ENCODE measurements at places on chromosomes 2 and 18.

DNA sequence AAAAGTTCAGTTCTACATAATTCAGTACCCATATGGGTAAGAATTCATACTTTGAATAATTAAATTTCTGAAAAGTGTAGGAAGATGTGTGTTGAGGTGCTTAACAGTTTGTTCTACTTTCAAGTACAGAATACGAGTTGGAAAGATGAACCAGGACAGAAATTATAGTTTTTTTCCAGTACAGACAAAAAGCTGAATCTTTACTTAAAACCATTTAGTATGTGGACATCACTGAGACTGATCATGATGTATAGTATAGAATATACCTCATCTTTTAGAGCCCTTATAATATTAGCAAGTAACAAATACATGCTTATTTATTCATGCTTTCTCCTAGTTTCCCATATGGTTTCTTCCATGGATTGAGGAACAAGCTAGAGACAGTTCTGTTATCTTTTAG is 10.0 kb downstream of the DDX1 start:
- DNase-seq = no peak

DNA sequence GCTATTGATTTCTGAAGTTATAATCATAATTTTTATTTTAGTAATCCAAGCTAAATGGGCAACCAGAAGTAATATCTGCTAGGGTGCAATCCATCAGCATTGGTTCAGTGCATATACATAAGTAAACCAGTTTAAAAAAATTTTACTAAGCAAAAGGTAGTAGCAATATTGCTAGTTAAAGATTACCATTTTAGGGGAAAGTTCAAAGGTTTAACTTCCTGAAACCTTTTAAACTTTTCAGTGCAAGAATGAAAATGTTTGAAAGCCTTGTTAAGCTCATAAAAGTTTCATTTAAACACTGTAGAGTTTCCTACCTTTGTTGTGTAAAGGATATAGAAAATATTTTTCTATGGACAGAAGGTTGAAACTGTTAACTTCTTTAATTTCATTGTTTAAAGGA is 31.0 kb upstream of the EPB41L5 start:
- DNase-seq = no peak

DNA sequence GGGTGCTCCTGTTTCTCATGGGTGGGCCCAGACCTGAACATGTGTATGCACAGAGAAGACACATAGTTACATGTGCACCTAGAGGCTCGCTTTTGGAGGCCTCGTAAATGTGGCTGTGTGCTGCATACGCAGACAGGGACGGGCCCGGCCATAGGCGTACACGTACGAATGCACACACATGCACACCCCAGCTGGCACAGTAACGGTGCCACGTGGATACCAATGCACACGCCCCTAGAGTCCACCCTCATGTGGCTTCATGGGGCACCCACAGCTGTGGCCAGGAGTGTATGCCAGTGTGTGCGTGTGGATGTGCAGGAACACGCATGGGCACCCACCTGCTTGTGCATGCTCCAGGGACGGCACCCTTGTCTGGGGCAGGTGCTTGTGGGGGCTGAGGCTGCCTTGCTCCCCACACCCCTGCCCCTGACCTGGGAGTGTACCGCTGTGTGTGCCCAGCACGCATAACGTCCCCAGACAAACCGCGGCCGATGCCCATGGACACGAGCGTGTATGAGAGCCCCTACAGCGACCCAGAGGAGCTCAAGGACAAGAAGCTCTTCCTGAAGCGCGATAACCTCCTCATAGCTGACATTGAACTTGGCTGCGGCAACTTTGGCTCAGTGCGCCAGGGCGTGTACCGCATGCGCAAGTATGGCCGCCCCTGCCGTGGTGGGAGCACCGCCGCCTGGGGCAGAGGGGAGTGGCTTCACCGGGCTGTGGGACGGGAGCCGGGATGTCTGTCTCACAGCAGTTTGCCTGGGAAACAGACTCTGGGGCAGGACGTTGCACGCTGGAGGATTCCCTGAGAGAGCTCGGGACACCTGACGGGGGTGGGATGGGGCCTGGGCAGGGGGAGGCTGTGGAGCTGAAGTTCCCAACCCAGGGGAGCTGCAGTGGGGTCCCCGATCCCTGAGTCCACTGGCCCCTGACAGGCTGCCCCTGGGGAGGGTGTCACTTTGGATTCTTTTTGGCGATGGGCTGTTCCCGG is 21.0 kb downstream of the ZAP70 start:
- no peak for DNase-seq

DNA sequence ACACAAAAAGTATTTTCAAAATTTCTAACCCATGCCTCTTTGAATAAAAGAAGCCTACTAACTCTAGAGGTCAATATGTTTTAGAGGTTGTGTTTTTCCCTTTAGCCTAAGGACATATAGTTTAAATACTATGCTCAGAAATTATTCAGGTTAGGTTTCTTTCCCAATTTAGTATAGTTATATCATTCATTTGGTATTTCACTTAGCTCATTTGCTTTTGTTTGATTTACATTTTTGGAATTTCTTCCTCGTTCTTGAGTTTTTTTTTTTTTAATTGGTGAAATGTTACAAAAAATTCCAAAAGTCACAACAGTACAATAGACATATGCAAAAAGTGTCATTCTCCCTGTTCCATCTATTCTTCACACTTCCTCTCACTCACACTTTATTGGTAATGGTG is 371.3 kb upstream of the TNP1 start:
- no peak for DNase-seq

DNA sequence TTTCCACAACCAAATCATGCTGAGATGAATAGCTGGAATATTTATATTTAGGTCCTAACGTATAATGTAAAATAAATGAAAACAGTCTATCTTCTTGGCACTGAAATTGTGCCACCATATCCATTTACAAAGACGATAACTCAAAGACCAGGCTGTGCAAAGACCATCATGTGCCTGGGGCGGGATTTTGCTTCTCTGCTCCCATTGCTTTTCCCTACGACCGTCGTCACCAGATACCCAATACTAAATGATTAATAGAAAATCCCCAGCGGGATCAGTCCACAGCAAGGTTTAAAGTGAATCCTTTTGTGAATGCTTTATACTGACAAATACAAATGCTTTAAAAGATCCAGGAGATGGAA is 194.3 kb upstream of the ARL4C start:
- DNase-seq = no peak

DNA sequence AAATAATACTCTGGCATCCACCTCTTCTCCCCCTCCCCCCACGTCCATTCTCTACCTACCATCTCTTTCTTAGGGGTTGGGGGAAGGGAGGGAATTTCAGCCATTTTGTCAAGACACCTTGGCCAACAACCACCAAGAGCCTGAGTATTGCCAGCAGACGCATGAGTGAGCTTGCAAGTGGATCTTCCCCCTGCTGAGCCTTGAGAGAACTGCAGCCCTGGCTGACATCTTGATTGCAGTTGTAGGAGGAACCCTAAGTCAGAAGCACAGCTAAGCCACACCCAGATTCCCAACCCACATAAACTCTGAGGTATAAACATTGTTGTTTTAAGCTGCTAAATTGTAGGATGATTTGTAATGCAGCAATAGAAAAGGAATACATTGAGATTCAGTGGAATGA is 165.6 kb downstream of the TMEFF2 start:
- peak; percentile 64 for DNase-seq

DNA sequence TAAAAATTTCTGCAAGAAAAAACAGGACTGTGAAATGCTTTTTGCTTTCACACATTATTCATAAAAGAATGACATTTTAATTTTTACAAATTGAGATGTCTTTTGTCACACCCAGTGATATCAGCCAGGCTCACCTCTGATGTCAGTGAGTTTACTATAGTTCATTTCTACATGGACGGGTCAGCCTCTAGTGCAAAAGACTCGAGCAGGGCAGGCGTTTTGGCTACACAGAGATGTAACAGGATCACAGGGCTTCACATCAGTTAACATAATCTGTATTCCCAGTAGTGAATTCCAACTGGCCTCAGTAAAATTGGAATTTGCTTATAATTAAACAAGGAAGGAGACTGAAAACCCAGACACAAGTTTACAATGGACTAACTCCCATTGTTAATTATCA is 275.6 kb upstream of the ZSWIM2 start:
- no peak for DNase-seq

DNA sequence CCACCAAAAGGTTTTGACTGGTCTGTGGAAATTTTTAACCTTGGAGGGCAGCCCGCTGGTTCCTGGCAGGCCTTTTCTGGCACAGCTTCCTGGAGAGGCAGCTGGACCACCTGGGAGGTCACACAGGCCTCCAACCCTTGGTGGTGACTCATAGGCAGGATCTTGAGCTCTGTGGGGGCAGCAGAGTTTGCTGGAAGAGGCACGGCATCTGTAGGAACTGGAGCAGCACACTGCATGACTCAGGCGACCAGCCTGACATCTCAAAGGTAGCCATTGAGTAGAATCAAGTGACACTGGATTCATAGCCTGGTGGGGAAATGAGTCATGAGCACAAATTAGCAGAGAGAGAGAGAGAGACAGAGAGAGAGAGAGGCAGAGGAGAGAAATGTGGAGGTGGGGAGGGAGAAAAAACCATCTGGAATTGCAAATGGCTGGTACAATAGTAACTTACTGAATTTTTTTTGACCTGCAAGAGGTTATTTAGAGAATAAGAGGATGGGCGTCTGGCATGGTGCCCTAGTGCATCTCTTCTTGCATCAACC is 57.4 kb downstream of the TRPM8 start:
- no peak for DNase-seq

DNA sequence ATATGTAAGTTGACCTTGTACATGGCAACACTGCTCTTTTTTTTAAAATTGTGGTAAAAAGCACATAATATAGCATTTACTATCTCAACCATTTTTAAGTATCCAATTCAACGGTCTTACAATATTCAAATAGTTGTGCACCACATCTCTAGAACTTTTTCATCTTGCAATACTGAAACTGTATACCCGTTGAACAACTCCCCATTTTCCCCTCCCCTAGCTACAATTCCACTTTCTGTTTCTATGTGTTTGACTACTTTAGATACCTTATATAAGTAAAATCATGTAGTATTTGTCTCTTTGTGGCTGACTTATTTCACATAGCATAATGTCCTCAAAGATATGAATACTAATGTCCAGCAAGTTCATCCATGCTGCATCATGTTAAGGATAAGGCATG is 452.1 kb downstream of the TXNL1 start:
- DNase-seq = no peak

DNA sequence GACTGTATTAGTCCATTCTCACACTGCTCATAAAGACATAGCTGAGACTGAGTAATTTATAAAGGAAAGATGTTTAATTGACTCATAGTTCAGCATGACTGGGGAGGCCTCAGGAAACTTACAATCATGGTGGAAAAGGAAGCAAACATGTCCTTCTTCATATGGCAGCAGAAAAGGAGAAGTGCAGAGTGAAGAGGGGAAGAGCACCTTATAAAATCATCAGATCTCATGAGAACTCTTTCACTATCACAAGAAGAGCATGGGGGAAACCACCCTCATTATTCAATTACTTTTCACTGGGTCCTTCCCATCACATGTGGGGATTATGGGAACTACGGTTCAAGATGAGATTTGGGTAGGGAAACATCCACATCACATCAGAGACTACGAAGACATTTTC is 43.0 kb upstream of the CAVIN2 start:
- no peak for DNase-seq

DNA sequence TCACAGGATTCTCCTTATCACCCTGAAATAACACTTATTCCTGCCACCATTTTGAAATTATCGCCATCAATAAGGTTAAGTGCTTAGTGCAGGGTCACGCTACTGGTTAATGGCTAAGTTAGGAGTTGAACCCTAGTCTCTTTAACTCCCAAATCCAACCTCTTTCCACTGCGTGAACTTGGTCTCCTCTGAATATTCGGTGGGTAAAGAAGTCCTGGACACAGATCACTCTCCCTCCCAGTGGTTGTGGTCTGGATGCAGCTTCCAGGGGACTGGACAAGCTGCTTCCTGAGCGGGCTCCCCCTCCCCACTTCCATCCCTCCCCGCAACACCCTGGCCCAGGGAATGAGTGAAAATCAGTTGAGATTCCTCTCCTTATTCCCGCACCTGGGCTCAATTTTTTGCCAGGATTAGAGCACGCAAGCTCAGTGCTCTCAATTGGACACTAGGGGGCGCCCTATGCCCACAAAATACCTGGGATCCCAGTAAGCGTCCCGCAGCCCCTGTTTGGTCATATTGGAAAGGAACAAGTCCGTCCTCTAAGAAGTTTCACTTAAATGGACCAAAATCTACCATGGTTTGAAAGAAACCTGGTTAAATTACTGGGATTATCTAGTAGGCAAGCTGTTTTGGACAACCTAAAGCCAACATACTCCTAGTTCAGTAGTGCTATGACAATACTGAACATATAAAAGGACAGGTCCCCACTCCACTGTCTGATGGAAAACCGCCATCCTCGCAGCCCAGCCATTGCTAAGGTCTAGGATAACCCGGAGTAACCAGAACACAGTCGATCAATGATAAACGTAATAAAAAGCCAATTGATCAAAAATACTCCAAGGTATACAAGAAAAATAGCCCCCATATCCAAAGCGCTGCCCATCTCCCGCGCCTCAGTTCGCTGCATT is 40.4 kb downstream of the DHRS9 start:
- peak; percentile 25 for DNase-seq

- no peak for DNase-seq
Observed at GRCh38 chr2:229180658-229181057, 90.4 kb downstream of the PID1 start.

DNA sequence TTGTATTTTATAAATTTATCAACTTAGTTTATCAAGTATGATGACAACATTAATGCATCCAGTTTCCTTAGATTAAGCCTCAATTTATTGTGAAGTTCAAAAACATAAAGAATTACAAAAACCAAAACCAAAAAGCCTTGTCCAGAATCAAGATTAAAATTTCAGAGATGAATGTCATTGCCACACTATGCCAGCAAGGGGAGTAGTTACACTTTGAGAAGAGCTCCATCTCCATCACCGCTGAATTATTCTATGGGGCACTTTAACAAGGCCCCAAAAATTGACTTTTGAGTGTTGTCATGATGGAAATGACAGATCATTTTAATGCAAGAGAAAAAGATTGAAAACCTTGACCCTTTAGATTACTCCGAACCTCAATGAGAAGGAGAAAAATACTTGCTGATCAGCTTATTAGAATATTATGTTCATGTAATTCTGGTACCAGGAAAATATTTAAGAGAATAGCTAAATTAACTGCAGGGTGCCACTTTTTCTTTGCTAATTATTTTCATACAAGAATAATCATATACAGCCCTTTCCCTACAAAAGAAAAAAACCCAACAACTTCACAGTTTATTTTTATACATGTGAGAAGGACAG is 152.5 kb upstream of the AQP4 start:
- no peak for DNase-seq

DNA sequence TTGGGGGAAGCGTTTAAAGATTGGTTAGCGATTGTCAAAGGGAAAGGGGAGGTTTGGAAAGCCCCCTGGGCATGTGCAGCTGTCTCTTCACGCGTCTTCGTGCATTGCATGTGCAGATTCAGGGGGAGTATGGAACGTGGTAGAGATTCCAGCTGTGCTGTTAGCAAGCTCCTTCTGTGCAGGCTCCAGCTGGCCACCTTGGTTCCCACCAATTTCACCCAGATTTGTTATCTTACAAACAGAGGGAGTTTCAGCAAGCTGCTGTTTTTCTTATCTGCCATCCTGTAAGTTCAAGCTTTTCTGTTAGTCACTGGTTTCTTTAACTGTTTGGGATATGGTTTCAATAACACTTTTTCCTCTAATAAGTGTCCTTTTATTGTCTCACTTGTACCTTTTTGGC is 30.4 kb downstream of the FARP2 start:
- DNase-seq = no peak

GRCh38 chr2:45024600-45025291 is 15.5 kb upstream of the SIX2 start:
- DNase-seq = no peak

GRCh38 chr2:108449410-108450130 is 564 bp downstream of the GCC2 start:
- DNase-seq = no peak

Measured in iPS DF 19.7 (cell line).